ENCODE measurements at places on chromosomes 16 and 17.
A peak's percentile ranks its signal among the peaks of the same experiment; 100 is the strongest.

DNA sequence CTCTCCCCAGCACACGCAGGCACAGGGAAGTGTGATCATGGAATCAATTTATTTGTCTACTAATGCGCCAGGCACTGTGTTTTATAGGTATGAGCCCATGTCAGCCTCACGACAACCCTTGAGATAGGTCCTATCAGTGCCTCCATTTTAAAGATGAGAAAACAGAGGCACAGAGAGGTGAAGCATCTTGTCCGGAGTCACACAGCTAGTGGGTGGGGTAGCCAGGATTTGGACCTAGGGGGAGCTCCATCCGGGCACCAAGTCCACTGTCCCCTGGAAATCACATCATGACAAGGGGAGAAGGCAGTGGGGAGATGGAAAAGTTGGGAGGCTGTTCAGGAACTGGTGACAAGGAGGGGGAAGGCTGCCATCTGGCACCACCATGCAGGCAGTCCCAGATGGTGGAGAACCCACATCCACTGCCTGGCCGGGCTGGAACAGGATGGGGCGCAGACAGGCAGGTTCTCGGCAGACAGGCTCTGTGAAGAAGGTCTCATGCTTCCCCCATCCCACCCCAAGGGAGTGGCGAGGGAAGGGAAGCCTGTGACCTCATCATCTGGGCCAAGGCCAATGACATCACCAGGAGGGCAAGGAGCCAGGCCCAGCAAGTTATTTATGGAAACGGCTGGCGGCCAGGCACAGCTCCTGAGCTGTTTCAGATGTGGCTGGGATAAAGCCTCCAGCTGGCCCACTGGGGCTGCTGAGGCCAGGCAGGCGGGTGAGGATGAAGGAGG, 126.0 kb upstream of the SDK2 start:
- H3K36me3 ChIP-seq = no peaks in the 10 kb centered on the region
- H3K4me1 ChIP-seq = no peaks in the 10 kb centered on the region

DNA sequence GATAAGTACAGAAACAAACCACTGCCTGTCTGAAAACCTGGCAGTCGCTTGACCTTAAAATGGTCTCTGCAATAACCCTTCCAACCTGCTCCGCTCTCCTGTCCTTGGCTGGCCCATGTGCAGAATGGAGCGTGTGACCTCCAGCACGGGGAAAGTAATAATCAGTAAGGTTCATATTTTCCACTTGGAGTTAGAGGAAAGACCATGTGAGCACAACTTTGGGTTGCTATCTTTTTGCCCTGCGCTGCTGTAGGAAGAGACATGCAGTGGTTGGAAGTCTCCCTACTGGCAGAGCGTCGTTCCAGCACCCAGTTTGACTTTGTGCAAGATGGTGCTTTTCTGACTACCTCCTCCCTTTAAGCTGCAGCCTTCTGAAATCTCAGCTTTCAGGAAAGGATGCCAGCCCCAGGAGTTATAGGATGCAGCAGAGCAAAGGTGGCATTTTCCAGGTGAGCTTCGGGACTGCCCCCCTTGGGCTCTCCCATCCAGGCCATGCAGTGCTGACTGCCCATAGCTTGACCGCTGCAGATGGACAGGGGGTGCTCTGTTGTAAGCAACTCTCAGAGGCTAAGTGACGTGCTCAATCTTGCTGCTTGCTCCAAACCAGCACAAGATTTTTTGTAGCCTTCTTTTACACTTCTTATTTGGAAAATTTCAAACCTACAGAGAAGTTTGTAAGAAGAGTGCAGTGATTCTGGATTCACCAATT, 110.7 kb upstream of the NOL11 start:
- no peaks in the 10 kb centered on the region for H3K27me3 ChIP-seq
- peaks cover 4% of the 10 kb centered on the region for H3K36me3 ChIP-seq
- DNase-seq = no peak
- peaks cover 2% of the 10 kb centered on the region for H3K4me1 ChIP-seq

- peaks cover 29% of the 10 kb centered on the region for H3K27me3 ChIP-seq
- no peak overlapping the region for H3K27ac ChIP-seq
- DNase-seq = no peak
- H3K4me3 ChIP-seq = no peak overlapping the region
- H3K36me3 ChIP-seq = no peaks in the 10 kb centered on the region
Measured at GRCh38 chr17:77555121-77555591, 403.3 kb upstream of the TNRC6C start.

DNA sequence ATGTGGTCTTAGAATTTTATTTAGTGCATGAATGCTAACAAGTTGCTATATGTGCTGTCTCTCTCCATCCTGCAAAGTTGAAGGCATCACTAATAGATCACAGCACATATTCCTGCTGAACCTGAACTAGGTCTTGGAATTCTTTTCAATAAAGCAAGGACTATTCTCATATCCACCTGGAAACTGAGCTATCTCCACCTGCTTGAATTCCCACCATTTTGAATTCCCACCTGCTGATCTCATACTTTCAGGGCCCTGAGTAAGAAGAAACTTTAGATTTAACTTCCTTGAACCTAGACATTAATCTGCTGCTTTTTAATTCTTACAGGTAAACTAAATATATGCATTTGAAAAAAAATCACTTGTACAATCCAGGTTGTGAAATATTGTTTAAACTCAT, 445.3 kb upstream of the CCL2 start:
- no peaks in the 10 kb centered on the region for H3K36me3 ChIP-seq
- H3K4me1 ChIP-seq = no peaks in the 10 kb centered on the region
- H3K27ac ChIP-seq = no peak overlapping the region
- peaks cover 17% of the 10 kb centered on the region for H3K27me3 ChIP-seq
- H3K4me3 ChIP-seq = no peak overlapping the region

- H3K4me1 ChIP-seq = peaks cover 74% of the 10 kb centered on the region
- H3K27ac ChIP-seq = peak overlapping the region; percentile 94
- peaks cover 24% of the 10 kb centered on the region for H3K36me3 ChIP-seq
- H3K27me3 ChIP-seq = no peaks in the 10 kb centered on the region
- no peak for DNase-seq
- H3K4me3 ChIP-seq = peak overlapping the region; percentile 64
Measured at GRCh38 chr17:47278561-47278960, 24.9 kb downstream of the ITGB3 start.

- no peak overlapping the region for H3K4me3 ChIP-seq
- H3K27me3 ChIP-seq = peaks cover 5% of the 10 kb centered on the region
- DNase-seq = no peak
- no peaks in the 10 kb centered on the region for H3K36me3 ChIP-seq
- no peaks in the 10 kb centered on the region for H3K4me1 ChIP-seq
Measured at GRCh38 chr17:9805769-9806168, 14.4 kb upstream of the DHRS7C start.

DNA sequence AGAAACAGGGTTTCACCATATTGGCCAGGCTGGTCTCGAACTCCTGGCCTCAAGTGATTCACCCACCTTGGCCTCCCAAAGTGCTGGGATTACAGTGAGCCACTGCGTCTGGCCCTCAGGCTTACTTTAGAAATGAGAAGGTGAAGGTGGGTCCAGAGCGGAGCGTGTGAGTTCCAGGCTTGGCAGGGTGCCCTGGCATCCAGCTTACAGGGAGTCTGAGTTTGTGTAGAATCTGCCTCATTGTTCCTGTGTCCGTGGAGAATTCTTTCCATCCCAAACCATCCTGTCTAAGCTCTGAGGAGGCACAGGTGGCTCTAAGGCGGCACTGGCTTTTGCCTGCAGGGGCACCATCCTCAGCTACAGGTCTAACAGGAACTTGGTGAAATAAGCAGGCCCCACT, 50.6 kb downstream of the RAB11FIP3 start:
- H3K27me3 ChIP-seq = no peaks in the 10 kb centered on the region
- H3K4me3 ChIP-seq = no peak overlapping the region
- H3K4me1 ChIP-seq = no peaks in the 10 kb centered on the region

DNA sequence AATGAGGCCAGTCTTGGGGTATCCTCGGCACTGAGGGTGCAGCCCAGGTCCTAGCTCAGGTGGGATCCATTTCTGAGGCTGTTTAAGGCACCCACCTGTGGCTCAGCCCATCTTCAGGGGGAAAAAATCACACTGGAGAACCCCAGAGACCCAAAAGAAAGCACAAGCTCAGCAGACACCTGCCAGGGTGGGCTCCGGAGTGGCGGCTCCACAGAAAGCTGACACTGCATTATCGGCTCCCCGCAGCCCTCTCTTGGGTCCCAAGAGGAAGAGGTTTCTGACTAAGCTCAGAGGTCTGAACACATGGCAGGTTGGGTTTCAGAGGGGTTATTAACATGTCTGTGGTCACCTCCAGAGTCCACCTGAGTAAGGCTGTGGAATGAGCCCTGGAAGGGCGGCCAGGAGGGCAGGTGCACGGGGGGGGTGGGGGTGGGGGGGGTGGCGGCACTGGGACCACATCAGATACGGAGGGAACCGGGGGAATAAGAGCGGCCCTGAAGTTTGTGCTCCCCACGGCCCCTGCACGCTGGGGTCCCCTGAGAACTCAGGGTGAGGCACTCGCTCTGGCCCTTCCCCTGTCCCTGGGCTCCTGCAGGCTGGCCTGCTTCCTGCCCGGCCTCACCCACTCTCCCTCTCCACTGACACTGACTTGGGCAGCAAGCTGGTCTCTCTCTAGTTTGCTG, 79.5 kb downstream of the TIMM22 start:
- no peak overlapping the region for H3K4me3 ChIP-seq
- H3K27me3 ChIP-seq = no peaks in the 10 kb centered on the region
- H3K36me3 ChIP-seq = peaks cover 48% of the 10 kb centered on the region
- DNase-seq = no peak

GRCh38 chr17:16273929-16274339, 56.9 kb downstream of the PIGL start:
- peaks cover 15% of the 10 kb centered on the region for H3K4me1 ChIP-seq
- peaks cover 10% of the 10 kb centered on the region for H3K36me3 ChIP-seq
- H3K4me3 ChIP-seq = no peak overlapping the region
- peak; percentile 20 for DNase-seq

DNA sequence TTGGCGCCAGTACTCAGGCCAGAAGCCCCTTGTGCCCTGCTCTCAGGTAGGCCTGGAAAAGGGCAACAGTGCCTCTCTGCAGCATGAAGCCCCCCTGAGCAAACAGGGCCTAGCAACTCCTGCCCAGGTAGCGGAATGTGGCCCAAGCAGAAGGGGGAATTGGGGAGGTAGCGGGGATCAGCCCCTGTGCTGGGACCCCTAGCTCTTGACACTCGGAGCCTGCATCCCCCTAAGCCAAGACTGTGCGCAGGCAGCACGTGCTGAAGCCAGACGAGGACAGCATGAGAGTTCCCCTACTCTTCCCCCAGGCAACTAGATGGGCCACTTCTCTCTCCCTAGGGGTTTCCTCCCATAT, 823 bp upstream of the CD2BP2 start:
- peak overlapping the region; percentile 97 for H3K27ac ChIP-seq
- H3K27me3 ChIP-seq = no peaks in the 10 kb centered on the region
- peaks cover 51% of the 10 kb centered on the region for H3K4me1 ChIP-seq
- H3K4me3 ChIP-seq = peak overlapping the region; percentile 97

GRCh38 chr17:8572764-8573163, 57.8 kb downstream of the MYH10 start:
- no peaks in the 10 kb centered on the region for H3K27me3 ChIP-seq
- no peaks in the 10 kb centered on the region for H3K36me3 ChIP-seq
- no peak overlapping the region for H3K4me3 ChIP-seq
- no peak for DNase-seq
- no peak overlapping the region for H3K27ac ChIP-seq
- H3K4me1 ChIP-seq = no peaks in the 10 kb centered on the region

DNA sequence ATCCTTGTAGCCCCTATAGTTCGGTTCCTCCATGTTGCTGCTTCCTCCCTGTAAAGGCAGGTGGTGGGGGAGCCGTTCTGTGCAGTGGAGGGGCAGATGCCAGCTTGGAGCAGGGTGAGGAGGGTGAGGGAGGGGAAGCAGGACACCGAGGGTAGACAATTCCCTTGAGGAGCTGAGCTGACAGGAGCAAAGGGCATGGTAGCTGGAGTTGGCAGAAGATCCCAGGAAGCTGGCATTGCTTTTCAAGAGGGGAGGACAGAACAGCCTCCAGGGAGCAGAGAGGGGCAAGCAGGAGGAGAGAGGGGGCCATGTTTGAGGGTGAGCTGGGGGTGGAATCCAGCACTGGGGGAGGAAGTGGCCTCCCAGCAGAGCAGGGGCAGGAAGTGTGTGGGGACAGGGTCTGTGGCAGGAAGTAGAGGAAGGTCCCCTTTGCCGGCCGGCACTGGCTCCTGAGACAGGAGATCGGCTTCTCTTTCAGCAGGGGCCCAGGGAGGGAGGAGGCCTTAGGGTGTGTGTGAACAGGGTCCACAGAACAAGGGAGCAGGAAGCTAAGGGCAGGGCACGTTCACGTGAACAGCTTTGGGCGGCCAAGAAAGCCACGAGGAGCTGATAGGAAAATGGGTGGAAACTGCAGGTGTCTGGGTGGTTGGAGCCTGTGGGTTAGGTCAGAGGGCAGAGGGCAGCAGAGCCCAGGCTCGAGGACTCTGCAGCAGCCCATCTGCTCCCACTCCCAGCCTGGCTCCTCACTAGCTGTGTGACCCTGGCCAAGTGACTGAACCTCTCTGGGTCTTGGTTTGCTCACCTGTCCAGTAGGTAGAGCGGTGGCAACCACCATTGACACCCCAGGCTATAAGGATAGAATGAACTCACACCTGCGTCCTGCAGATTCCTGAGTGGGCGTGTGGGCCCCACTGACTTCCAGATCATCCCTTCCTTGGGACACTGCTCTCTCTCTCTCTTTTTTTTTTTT, 17.5 kb upstream of the SPNS2 start:
- H3K4me1 ChIP-seq = peaks cover 18% of the 10 kb centered on the region
- DNase-seq = no peak
- H3K36me3 ChIP-seq = no peaks in the 10 kb centered on the region
- H3K4me3 ChIP-seq = peak overlapping the region; percentile 58
- H3K27ac ChIP-seq = peak overlapping the region; percentile 34
- H3K27me3 ChIP-seq = peaks cover 8% of the 10 kb centered on the region
